Stimulated activated CD4-positive, alpha-beta T cell treated with anti-CD3 and anti-CD28 coated beads, Interleukin-1b, Interleukin-23, amount 100 ng/mL, for 48 hours (primary cell): ENCODE measurements at places on chromosomes 2 and 18.
A peak's percentile ranks its signal among the peaks of the same experiment; 100 is the strongest.

DNA sequence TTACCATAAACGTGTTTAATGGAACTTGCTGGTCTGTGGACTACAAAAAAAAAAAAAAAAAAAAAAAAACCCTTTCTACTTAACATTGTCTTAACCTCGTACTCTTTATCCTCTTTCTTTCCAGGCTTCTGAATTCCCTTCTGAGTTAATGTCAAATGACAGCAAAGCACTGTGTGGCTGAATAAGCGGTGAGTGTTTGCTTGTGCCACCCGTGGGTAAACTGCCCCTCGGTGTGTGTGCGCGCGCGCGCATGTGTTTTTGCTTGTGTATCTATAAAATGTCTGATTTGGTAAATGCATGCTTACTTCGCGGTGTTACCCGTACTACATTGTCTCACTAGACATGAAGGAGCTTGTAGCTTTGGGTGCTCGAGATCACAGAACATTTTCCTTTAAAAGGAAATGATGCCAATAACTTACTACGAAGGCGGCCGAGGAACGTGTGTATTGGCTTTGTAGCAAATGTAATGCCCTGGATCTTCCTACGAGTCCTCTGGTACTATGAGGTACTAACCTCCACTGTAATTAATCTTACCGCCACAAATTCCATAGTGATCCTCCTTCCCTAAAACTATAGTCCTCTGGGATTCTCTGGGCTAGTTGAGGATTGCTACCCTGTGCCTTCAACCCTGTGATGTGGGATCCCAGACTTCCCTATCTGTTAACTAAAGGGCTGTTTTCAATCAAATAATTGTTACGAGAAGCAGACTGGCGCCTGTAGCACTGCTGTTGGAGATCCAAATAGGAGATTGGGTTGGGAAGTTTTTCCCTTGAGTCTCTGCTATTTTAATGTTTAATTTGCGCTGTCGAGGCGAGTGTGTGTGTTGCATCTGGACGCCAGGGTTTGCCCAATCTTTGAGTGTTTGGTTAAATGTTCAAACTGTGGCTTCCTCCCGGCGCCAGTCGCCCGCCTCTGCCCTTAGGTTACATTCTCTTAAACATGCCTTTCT is 1.1 kb downstream of the ID2 start:
- peak; percentile 42 for DNase-seq

DNA sequence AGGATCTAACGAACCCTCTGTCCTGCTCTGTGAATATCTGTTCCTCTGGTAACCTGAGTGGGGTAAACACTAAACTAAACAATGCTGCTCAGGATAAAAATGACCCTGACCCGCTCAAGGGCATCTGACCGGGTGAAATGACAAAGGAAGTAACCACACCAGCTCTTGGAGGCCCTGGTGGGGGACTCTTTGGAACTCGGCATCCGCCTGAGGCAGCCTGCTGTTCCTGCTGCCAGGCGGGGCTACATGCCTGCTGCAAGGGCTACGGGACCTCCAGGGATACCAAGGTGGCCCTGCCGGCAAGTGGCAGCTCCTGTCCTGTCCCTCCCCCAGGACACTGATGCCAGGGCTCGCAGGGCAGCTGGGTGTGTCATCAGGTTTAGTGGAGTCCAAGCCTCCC is 273.3 kb downstream of the HDAC4 start:
- DNase-seq = no peak

DNA sequence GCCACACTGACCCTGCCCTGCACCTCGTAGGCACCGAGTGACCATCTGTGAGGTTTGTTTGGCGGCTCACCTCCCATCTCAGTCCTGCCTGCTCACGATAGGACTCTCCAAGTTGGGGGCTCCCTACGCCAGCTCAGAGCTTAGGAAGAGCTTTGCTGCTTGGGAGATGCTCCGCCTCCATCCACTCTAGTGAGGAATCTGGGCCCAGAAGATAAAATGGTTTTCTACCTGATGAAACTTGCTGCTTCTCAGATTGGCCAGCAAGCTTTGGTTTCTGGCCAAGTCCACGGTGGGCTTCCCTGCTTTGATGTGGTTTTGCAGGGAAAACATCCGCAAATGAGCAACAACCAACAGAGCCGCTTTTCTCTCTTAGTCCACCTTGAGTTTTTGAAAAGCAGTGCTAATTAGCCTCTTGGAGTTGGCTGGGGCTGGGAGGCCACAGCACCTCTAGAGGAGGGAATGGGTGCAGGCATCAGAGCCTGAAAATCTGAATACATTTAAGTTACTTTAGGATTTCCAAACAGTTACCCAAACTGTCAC is 42.2 kb downstream of the THNSL2 start:
- DNase-seq = no peak

DNA sequence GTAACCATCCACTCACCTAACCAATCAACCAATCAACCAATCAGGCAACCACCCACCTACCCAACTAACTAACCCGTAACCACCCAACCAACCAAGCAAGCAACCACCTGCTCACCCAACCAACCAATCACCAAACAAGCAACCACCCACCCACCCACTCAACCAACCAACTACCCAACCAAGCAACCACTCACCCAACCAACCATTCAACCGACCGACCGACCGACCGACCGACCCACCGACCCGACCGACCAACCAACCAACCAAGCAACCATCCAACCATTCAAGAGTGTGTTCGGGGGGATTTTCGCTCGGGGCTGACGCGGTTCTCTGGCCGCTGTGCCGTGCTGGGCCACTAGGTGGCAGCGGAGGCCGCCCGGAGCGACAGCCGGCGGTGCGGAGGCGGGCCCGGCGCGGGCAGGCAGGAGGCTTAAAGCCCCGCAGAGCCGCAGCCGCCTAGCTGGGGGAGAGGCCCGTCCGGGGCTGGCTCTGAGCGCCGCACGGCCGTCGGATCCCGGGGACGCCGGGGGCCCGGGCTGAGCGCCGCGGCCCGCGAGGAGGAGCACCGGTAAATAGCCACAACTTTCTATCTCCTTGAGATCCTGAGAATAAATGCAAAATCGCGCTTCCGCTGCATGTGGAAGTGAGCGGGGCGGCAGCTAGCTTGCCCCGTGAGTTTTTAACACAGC is at the start of gene MC5R:
Gene MC5R (plus strand): TSS at position 443 of the 689 bp plus-strand sequence. CDS start 1,617 bp downstream, outside the sequence.
- DNase-seq = peak; percentile 69

DNA sequence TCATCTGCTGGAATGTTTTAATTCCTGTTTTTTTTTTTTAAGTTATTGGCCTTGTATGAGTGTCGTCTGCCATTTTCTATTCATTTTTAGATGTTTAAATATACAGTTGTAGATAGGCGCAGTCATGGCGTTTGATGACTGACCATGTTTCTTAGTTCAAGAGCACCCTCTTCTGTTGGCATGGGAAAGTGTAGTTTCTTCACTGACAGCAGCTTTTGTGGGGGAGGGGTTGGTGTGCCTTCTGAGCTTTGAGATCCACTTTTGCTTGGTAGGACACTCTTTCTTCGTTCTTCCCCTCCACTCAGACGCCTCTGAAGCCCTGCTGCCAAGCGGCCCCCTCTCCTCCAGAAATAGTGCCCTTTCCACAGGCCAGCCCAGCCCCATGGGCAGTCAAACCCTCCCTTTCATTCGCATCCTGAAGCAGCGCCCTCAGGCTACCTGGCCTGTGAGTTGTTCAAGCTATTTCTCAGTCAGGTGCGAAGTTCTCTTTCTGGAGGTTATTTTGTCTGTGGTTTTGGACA is 492.0 kb downstream of the TNS1 start:
- DNase-seq = peak; percentile 32

DNA sequence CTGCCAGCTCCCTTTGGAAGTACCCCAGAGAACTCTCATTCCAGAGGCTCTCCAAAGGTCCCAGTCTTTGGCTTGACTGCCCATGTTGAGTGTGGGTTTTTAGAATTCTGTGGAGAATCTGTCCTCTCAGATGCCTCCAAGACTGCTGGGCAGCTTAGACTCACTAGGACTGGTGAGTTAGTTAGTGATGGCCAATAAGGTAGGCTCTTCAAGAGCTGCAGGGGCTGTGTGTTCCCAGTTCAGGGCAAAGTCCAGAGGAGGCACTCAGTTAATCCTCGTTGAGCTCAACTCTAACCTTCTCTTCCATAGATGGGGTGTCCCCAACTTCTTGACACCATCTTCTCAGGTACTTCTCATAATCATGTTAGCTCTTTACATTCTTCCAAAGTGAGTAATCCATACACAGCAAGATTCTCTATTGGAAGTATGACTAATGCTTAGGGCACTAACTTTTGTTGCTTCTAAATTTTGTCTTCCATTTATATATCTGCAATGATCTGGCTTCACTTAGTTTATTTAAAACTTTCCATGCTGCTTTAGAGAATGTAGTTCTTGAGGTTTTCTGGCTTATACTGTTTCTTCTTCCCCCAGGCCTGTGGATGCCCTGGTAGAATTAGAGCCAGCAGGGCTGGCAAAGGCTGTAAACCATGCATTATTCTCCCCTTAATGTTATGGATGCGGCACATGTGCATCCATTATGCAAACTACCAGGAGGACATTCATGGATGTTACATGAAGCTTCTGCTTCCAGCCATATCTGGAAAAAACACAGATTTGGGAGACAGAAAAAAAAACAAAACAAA is 88.9 kb downstream of the POLE4 start:
- no peak for DNase-seq

DNA sequence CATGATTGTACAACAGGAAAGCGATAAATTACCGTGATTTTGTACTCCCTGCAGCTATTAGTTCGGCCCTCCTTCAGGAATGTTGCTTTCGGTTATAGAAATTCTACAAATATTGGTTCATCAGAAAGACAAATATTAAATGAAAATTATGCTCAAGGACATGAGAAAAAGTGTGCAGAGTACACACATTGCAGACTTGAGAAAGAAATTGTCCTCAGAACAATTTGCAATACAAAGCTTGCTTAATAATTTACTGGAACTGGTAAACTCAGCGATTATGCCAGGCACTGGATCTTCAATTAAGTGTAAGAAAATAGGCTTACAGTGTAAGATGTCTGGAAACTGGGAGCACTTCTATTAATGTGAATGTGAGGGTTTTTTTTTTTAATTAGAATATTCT is 45.9 kb downstream of the ABCG8 start:
- DNase-seq = no peak

GRCh38 chr2:3178578-3179031 is 199.0 kb downstream of the EIPR1 start:
- no peak for DNase-seq

- no peak for DNase-seq
Observed at GRCh38 chr2:37543999-37544557, 127.4 kb downstream of the CDC42EP3 start.

GRCh38 chr2:187526792-187527191 is 27.4 kb downstream of the TFPI start:
- no peak for DNase-seq

GRCh38 chr2:17520761-17521160 is 2.5 kb upstream of the RAD51AP2 start:
- no peak for DNase-seq

- no peak for DNase-seq
Observed at GRCh38 chr2:128510701-128511397, 192.2 kb upstream of the HS6ST1 start.

DNA sequence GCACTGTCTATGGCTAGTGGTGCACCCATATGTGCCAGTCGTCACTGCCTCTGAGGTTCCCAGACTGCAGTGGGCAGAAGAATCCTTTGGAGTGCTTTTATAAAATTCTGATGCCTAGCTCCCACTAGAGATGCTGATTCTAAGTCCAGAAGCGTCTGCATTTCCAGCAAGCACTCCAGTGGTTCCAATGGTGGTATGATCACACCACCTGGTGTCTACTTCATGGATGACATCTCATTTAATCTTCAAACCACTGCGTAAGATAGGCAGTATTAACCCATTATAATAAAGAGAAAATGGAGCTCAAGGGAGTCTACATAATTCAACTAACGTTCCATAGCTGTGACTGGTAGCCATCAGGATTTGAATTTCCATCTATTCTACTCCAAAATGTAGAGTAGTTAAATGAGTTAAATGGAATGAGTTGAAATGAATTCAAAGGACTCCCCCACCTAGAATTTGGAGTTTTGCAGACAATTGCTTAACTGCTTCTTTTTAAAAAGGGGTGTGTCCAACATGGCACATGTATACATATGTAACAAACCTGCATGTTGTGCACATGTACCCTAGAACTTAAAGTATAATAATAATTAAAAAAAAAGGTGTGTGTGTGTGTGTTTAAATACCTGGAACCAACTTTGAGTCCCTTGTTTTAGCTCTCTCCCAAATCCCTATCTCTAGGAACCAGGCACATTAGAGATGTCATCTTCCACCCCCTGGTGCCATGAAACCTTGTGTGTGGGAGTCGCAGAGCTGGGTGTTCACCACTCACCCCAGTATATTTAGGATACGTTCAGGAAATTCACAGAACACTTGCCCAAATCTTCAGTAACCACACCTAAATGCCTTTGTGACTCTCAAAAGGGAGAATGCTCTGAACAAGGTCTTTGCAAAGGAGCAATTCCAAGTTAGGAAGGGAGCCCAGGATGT is 14.1 kb downstream of the LAMA3 start:
- peak; percentile 14 for DNase-seq

DNA sequence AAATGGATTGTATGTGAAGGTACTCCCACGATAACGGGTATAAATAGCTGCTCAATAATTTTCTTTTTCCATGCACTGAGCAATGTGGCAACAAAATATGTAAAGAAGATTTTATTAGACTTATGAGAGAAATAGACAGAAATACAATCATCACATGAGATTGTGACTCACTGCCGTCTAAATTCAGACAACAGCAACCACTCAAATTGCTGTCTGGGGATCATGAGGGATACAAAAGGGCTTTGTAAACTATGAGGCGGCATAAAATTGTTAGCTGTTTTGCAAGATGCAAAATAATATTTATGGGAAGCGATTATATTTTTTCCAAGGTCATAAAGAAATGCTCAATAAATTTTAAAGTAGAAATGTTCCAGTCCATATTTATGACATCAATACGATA is 259.1 kb upstream of the AGAP1 start:
- DNase-seq = no peak

- no peak for DNase-seq
Observed at GRCh38 chr18:11859282-11859830, 8.1 kb downstream of the CHMP1B start.

DNA sequence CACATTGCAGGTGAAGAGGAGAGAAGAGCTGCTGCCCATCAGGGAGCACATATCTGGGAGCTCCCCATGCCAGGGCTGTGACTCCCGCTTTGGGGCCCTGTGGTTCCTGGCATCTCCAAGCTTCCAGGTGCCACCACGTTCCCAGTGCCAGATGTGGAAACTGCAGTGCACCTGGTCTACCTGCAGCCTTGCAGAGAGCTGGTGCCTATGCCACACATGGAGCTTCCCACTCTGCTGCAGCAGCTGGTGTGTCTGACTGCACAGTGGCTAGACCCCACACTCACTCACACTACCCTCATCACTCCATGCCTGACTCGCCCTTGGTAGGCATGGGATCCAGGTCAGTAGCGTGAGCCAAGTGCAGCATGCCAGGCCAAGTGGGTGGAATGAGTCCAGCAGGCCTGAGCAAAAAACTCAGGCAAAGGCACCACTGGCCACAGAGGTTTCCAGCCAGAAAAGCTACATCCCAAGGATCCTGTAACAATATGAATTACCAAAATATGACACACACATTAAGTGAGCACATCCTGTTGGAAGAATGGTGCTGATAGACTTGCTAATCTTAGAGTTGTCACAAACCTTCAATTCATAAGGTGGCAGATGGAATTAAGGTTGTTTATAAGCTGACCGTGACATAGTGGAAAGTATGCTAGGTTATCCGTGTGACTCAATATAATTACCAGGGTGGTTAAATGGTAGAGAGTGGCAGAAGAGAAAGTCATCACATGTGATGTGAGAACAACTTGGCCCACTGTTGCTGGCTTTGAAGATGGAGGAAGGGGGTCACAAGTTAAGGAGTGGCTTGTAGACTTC is 150.9 kb downstream of the EHBP1 start:
- no peak for DNase-seq
